ENCODE measurements at places on chromosomes 2 and 18. TPM values are rescaled to one million over a fixed set of nuclear protein-coding genes. Genes with fewer than 3 reads are reported as not detected.

Gene UPP2
- not detected for total RNA-seq

Gene CPS1
- not detected for total RNA-seq

Gene DYNAP
- not detected for total RNA-seq

Gene CYP26B1
- 0.05 TPM for total RNA-seq

Gene NPPC
- total RNA-seq, result not detected

Gene SS18
- total RNA-seq, result 63.8 TPM

Gene RNU2-63P
- total RNA-seq, result not detected

Gene MRPL19
- 65.3 TPM for total RNA-seq

Gene IL37
- total RNA-seq, result not detected

Gene SH2D6
- total RNA-seq, result 0.08 TPM

Gene ICA1L
- total RNA-seq, result not detected

Gene CLEC4F
- not detected for total RNA-seq

Gene CCDC74A
- total RNA-seq, result 5.6 TPM

Gene USP14
- 12.3 TPM for total RNA-seq

Gene REEP1
- 0.13 TPM for total RNA-seq

Gene GPC1
- 9.9 TPM for total RNA-seq

Gene IHH
- 12.3 TPM for total RNA-seq

Gene UCN
- 4.9 TPM for total RNA-seq

Gene C2orf49
- total RNA-seq, result 7.7 TPM

Gene IKZF2
- total RNA-seq, result 6.8 TPM

Gene C1QL2
- total RNA-seq, result not detected

Gene SP100
- 28.4 TPM for total RNA-seq

Data from HT-29 (cell line).